ENCODE measurements at places on chromosomes 3 and 15.
A peak's percentile ranks its signal among the peaks of the same experiment; 100 is the strongest.

DNA sequence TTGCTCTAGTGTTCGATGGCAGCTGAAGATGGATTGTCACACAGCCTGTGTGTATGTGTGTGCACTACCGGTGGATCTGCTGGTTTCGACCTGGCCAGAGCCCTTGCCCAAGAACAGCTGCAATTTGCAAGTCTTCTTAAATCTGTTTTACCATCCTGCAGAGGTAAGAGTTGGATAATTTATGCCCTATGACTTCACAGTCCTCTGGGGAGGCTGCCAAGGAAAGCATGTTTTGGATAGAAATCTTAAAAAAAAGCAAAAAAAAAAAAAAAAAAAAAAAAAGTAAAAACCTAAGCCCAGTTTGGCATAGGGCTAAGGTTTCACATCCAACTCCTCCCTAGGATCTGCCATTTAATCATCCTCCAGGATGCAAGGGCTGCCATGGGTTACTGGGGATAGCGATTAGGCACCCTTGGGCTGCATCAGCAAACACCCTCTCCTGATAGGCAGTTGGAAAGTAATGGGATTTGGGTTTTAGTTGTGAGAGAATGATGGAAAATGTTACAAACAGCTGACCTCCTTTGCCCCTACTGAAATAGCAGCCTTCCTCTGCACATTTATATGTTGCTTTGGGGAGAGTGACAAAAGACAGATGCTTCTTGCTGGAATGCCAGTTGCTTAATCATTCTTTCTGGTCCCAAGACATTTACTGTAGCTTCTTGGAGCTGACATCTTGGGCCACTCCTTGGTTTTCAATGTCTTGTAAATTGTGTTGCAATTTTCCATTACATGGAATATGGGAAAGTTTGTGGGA lies 35.4 kb downstream of the CD200R1L start:
- no peak for DNase-seq

GRCh38 chr3:71317140-71317539 lies 266.4 kb downstream of the FOXP1 start:
- no peak for DNase-seq

- DNase-seq: no peak
Observed at GRCh38 chr3:172305552-172305951, 142.7 kb downstream of the GHSR start.

DNA sequence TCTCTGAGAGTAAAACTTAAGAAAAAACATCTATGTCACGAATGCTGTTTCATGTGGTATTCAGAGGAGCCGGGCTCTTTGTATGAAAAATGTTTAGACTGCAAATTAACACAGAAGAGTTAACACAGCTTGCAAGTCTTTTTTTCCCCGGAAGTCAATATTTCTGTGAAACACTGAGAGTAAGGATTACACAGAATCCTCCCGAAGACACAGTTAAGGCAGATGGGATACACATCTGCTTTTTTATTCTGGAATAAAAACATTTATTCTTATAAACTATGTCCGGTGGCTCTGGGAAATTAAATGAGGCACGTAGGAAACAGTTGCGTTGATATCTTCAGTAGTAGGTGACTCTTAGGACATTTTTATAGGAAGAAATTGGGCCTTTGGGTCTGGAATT lies 180.6 kb downstream of the PTPRG start:
- no peak for DNase-seq

GRCh38 chr15:57333487-57333886 lies 42.8 kb upstream of the CGNL1 start:
- no peak for DNase-seq

DNA sequence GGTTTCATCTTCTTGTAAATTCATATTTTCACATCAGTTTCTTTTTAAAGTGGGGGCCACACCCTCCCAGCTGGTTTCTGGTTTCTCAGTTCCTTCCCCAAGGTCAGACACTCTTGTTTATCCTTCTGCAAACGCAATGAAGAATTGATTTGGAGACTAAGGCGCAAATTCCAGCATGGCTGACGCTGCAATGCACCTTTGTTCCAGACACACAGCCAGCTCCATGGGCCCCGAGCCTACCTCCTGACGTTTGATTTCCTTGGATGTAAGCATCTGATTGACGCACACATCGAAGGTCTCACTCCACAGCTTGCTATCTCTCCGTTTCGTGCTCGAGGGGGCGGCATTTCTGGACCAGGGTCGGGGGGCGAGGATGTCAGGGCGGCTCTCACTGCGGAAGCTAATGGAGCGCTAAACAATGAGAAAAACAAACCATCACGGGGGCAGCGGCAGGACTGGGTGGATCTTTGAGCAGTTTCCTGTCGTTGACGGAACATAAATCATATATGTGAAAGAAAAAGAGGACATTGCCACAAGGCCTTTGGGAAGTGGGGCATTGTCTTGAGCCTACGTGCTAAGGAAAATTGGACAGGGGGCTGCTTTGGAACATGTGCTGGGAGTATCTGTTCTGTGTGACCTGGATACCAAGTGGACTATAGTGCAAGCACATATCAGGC lies 46.9 kb downstream of the ARHGEF3 start:
- DNase-seq: peak; percentile 65
